ENCODE measurements at places on chromosomes 13 and 19.

- DNase-seq: peak; percentile 20
These were observed 13.7 kb downstream of the PPFIA3 start for GRCh38 chr19:49132974-49133609.

DNA sequence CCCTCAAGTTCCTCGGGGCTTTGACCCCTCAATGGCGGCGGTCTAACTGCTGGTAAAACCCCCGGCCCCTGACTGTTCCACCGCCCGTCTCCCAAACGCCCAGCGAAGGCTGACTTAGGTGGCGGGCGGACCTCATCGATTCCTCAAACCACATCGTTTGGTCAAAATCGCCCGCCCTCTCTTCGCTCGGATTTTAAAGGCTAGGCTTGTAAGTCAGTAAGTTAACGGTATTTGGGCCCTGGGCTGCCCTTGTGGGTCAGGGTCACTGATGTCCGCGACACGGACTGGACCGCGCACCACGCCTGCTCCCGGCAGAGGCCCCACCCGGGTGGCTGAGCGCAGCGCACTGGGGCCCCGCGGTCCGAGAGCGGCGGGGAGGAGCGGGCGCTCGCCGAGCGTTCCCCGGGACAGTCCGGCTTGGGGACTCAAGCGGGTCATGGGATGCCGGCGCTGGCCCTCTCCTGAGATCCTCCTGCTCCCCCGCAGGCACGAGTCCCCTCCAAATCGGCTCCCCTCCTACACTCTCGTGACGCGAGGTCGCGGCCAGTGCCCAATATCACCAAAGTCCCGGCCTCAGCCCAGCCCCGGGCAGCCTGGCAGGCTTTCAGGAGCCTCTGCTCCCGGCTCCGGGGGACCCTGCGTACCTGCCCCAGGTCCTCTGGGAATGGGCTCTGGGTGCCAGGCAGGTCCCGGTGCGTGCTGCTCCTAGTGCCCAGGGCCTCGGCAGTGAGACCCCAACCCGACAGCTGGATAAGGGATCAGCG lies 1.0 kb downstream of the FLT1 start:
- no peak for DNase-seq

GRCh38 chr13:70310396-70311119 lies 202.3 kb upstream of the KLHL1 start:
- DNase-seq: no peak

- DNase-seq: no peak
These were observed 10.3 kb downstream of the EHD2 start for GRCh38 chr19:47723581-47723940.

DNA sequence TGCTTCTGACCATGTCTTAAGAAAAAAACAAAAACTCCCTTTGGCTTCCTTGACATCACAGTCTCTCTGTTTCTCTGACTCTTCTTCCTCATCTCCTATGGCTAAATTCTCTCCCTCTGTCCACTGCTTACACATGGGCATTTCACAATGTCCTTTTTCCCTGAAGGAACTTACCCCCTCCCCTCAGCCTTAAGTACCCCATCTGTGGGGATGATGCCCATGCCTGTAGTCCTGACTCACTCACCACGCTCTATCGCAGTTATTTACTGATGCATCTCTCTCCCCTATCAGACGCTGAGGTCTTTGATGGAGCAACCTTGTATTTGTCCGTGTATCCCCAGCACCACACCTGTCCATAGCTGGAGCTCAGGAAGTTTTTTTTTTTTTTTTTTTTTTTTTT lies 32.4 kb downstream of the ACTN4 start:
- DNase-seq: no peak

- no peak for DNase-seq
These were observed 280.8 kb downstream of the ABCC4 start for GRCh38 chr13:95020298-95020987.

- no peak for DNase-seq
These were observed 93.4 kb downstream of the FLT1 start for GRCh38 chr13:28401303-28402056.

DNA sequence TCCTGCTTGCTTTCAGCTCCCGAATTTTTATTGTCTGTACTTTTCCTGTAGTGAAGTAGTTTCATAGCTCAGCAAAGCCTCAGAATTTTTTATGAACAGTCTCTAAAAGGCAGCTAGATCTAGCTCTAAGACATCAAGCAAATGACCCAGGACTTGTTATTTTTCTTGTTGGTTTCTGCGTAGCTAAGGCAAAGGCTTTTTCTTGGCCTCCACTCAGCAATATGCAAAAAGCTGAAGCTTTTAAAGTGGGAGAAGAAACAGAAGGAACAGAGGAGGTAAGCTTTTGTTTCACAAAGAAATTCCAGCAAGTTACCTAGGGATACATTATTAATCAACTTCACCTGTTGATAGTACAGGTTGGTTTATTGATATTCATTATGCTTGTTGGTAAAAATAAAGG lies 235.9 kb downstream of the PCDH20 start:
- no peak for DNase-seq

- DNase-seq: no peak
These were observed 4.7 kb downstream of the CRLF1 start for GRCh38 chr19:18601875-18602274.

DNA sequence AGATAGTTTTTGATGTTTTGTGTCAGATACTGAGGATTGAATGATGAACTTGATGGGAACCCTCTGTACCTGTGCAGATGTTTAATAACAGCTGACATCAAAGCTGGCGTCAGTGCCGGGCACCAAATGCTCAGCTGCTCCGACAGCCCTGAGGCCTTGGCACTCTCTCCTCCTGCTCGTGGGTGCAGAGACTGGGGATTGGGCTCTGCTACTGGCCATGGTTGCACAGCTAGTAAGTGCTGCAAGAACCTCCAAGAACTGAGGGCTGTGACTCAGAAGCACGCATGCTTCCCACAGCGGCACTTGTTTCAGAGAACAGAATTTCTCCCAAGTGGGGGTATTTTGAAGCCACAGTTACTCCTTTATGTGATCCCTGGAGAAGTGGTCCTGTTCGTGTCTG lies 5.9 kb downstream of the LAMP1 start:
- DNase-seq: no peak

DNA sequence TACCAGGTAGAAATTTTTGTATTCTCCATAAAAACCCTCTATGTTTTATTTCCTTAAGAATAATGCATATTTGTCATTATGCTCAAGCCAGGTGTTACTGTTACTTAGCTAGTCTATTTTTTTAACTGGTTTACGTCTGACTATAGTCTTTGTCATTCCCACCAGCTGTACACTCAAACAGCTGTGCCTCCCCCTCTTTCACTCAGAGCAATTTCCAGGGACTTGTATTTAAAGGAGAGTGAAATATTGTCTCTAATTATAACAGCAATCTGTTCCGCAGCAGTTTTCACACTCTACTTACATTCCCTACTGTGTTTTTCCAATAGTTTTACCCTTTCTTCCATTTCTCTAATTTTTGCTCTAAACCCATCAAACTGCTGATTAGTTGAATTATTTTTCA lies 813.6 kb upstream of the MIR17HG start:
- no peak for DNase-seq

DNA sequence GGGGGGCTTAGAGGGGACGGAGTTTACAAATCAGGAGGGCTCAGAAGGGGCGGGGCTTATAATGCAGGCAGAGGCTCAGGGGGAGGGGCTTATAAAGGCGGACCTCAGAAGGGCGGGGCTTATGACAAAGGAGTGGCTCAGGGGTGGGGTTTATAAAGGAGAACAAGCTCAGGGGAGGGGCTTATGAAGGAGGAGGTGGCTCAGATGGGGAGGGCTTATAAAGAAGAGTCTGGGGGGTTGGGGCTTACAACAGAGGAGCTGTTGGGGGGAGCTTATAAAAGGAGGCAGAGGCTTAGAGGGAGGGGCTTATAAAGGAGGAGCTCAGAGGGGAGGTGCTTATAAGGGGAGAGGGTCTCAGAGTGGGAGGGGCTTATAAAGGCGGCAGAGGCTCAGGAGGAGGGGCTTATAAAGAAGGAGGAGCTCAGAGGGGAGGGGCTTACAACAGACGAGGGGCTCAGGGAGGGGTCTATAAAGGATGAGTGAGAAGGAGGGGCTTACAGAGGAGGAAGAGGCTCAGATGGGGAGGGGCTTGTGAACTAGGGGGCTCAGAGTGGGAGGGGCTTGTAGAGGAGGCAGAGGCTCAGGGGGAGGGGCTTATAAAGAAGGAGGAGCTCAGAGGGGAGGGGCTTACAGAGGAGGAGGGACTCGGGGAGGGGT lies 1.0 kb downstream of the SMIM24 start:
- peak; percentile 47 for DNase-seq

GRCh38 chr13:23899555-23899954 lies 2.3 kb upstream of the C1QTNF9B start:
- DNase-seq: no peak

All from CD8-positive, alpha-beta memory T cell (primary cell).